NCI-H1105 (cell line): ENCODE measurements at places on chromosomes 11 and 22.

GRCh38 chr11:90661233-90661632 lies 438.4 kb upstream of the CHORDC1 start:
- no peak for DNase-seq

GRCh38 chr22:29872989-29873388 lies 10.0 kb upstream of the MTMR3 start:
- no peak for DNase-seq

DNA sequence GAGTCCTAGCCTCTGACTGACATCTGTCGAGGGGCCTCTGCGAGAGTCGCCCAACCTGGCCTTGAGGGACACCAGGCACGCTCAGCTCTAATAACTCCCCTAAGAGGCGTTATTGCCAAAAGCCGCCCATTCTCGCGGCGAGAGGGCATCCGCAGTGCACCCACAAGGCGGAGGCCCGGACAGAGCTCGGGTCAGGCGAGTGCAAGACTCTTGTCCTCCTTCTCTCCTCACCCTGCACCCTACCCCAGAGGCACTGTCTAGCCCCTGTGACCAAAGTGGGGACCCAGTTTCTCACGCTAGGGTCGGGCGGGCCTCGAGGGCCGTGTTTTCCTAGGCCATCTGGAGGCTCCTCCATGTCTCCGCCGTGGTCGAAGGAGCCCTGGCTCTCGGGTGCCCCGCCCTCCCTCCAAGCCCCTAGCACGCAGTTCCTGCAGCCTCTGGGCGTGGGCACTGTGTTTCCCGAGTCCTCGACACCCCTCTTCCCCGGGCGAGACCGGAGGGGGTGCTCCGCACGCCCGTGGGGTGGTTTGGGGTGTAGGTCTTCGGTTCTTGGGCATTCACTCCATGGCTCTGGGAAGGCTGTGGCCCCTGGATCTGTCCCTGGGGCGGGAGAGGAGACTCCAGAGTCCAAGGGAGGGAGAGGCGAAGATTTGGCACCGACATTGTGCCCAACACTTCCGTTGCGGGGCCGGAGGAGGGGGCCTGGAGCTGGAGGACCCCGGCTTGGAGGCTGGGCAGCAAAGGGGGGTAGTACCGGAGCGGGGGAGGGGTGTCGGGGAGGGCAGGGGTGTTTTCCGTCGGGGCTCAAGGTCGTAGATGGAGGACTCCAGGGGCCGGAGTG lies 1.0 kb downstream of the CHRM4 start:
- peak; percentile 24 for DNase-seq

DNA sequence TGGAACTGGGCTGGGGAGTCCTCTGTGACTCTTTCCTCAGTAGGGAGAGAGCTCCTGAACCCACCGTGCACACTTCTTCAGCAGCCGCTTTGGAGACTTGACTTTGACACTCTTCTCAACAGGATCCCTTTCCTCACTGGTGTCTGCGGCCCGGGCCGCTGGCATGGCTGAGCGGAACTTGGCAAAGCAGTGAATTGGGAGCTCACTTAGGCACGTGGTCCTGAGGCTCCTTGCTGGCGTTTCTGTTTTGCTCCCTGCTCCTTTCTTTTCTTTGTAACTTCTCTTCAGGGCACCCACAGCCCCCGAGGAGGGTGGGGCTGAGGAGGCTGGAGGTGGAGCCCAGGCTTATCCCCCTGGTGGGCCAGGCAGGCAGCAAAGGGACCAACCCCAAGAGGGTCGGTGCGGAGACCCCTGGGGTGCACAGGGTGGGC lies 8.4 kb upstream of the KCNQ1OT1 start:
- DNase-seq = no peak

DNA sequence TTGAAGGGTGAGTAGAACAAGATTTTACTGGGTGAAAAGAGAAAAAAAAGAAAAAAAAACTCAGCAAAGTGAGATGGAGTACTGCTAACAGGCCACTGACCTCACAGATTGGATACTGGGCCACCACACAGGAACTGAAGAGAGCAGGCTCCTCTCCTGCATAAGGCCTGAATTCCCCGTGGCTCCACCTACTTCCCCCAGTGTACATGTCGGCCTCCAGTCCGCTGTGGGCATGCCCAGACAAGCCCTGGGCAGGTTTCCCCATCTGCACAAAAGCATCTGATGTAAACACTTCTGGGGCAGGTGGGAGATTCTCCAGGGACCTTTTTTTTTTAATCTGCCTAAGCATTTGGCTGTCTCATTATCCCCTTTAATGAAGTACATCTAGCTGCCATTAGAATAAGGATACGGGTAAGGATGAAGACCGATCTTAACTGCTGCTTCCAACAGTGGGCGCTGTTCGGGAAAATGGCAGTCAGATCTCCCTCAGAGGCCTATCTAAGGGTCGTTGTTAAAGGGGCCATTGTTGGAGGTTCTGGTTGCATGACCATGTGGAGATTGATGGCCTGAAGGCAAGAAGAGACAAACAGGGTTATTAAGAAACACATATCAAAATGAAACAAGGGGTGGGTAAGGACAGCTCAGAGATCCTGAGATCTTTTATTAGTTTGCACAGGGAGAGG lies 48.5 kb downstream of the MS4A13 start:
- peak; percentile 64 for DNase-seq

- no peak for DNase-seq
Measured at GRCh38 chr11:64826062-64826461, 15.7 kb upstream of the MEN1 start.
